ENCODE measurements at places on chromosomes 5 and 9.

GRCh38 chr5:62152394-62153087 is 153.5 kb upstream of the KIF2A start:
- peak; percentile 37 for DNase-seq

- DNase-seq, result no peak
Observed at GRCh38 chr5:81187885-81188284, 45.2 kb upstream of the CKMT2 start.

- no peak for DNase-seq
Observed at GRCh38 chr5:168842571-168843205, 263.5 kb upstream of the PANK3 start.

DNA sequence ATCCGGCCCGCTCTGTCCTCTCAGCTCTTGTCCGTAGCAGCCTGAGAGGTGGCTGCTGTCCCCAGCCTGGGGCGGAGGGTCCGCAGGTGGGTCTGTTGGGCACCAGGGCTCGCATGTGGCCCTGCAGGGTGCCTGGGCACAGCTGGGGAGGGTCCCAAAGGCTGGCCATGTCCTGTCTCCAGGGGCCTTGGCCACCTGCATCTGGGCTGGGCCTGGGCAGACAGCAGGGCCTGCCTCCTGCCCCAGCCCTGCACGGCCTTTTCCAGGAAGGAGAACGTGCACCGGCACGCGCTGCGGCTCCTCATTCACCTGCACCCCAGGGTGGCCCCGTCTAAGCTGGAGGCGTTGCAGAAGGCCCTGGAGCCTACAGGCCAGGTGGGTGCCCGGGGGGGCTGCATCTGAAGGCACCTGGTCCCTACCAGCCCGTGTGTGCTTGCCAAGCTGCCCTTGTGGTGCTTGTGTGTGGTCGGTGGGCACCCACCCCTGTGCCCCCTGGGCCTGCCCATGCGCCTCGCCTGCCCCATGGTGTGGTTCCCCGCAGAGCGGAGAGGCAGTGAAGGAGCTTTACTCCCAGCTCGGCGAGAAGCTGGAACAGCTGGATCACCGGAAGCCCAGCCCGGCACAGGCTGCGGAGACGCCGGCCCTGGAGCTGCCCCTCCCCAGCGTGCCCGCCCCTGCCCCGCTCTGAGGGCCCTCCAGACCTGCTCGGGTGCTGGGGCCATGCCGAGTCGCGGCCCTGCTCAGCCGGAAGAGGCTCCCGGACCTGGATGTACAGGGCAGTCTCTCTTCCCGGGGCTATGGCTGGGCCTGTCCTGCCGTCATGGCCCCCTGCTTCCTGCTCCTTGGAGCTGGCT is 5.1 kb upstream of the TOR4A start:
- DNase-seq, result no peak

- no peak for DNase-seq
Observed at GRCh38 chr9:4146293-4146692, 153.6 kb downstream of the GLIS3 start.

DNA sequence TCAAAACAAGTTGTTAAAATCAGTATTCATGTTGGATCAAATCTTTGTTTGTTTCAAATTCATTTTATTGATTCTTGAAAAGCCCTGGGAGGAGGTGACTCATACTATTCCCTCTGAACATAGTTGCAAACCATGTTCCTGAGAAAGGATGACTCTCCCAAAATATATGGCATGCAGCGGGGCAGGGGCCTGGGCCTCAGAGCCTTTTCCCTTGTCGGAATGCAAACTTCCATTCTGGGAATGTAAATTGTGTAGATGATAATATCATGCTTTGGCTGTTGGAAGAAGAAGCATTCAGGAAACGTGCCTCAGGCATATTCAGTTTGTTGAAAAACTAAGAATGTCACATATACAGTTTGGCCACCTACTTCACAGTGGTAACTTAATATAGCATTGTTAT is 242.0 kb downstream of the AUH start:
- no peak for DNase-seq

DNA sequence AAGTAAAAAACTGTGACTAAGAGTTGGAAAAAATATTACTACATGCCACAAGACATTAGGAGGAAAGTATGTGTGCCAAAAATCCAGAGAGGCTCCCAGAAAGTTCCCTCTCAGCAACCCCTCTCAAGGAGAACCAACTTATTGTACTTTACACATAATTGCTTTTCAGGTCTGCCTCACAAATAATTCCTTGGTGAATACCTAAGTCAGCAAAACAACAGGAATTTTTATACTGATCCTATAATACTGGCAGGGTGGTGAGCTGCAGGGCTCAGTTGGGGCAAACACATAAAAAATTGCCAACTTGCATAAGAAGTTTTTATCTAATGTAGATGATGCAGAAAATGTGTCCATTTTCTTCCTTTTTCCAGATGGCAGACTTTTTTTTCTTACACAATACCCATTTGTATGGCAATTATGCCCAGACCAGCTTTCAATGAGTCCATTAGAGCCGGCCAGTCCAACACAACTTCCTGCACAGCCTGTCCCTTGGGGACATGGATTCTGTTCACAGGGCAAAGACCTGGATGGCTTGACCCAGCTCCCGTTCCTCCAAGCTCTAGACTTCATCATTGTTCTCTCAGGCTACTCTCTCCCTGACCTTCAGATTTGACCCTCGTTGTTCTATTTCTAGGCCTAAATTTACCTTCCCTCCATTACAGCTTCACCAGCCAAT is 31.3 kb downstream of the MARCHF3 start:
- DNase-seq, result no peak

- DNase-seq, result no peak
Observed at GRCh38 chr9:2605246-2605645, 16.3 kb upstream of the VLDLR start.
